ENCODE measurements at places on chromosomes 5 and 9.
A peak's percentile ranks its signal among the peaks of the same experiment; 100 is the strongest.

DNA sequence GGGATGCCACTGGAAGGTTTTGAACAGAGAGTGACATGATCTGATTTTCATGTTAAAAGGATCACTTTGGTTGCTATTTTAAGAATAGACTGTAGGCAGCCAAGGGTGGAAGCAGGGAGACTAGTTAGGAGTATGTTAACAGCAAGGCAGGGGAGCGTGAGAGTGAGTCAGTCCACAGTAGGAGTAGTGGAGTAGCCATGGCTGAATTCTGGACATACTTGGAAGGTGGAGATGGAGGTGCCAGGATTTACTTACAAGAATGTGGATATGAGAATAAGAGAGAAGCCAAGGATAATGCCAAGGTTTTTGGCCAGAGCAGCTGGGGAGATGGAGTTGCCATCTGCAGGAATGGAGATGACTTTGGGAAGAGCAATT lies 118.8 kb downstream of the GALNT10 start:
- no peak for DNase-seq

DNA sequence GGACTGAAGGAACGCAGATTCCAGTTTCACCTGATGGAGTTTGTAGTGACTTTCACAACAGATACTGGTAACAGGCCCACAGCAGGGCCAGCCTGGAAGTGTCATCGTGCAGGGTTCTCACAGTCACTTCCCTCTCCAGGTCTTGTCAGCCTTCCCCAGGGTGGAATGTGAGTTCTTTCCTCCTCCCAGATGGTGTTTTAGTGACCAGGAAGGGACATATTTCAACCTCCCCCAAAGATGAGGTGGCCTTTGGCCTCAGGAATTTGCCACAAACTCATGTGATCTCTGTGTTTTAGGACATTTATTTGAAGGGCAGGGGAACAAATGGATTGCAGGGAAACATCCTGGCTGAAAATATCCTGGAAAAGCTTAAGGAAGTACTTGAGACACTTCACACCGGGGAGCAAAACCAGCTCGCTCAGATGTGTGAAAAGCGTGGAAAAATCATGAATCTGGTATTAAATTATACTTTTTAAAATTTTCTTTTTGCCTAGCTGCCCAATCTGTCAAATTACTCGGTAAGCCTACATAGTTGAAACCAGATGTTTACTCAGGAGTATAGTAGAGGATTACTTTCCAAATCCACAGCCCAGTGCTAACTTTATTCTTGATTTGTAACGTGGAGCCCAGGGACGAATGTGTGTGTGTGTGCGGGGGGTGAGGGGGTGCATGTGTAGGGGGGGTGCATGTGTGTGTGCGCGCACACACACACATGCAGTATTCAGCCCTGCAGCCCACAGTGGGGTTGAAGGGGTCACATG lies 66.8 kb downstream of the PTPDC1 start:
- no peak for DNase-seq

GRCh38 chr5:153794327-153794726 lies 244.4 kb downstream of the FAM114A2 start:
- DNase-seq, result no peak

DNA sequence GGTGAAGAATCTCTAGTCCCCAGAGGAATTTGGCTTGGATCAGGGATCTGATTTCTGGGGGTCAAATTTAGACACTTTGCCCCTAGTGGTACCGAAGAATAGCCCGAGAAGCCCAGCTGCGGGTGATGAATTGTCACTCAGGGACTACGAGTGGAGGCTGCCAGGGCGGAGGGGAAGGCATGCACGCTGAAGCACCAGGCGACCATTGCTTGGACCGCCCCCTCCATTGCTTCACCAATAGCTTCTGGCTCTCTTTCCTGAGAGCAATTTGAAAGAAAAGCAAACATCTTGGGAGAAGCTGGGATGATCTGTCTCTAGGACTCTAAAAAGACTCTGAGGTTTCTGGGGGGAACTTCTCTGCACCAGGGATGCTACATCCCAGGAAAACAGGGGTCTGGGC lies 137.6 kb downstream of the CRB2 start:
- no peak for DNase-seq

DNA sequence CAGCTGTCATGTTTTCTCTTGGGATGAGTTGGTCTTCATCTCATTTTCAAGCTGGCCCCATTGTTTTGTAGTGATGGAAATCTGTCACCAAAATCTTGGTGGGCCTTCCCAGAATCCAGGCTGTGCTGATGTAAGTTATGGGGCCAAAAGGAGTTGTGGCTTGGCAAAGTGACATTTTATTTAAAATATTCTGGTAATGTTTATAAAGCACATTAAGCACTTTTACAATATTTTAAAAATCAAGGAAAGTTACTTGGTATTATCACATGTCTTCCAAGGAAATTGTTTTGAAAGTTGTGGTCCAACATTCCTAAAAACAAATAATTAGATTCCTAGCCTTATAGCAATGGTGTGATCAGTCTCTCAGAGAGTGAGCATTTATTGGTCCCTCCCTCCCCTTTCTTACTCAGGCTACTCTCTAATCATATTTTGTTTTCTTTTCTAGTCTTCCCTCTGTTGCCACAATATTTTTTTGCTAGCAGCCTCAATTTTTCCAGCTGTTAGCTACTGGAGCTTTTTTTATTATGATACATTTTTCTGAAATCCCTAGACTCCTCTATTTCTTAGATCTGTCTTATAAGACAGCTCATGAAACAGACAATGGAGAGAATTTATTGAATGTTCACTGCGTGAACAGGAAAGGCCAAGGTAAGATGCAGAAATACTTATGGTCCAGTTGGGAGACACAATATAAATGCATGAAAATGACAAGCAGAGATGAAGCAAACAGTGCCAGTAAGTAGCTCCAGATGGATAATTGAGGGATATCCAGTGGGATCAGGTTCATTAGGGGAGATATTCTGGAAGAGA lies 408.1 kb upstream of the ZNF608 start:
- no peak for DNase-seq

DNA sequence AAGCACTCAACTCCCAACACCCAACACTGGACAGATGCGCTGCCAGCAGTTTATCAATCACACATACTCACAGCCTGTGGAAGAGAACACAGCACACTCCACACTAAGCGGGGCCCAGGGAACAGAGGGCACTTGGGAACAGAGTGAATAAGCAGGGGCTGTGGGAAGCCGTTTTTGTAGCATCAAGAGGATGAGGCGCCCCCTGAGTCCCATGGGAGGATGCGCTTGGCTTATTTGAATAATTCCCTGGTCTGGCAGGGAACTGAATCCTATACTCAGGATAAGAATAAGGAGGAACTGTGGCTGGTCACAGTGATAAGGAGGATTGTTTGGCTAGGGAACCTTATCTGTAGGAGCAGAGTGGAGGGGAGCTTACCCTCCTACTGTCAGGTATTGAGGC lies 96.1 kb upstream of the DNAH5 start:
- DNase-seq, result no peak

DNA sequence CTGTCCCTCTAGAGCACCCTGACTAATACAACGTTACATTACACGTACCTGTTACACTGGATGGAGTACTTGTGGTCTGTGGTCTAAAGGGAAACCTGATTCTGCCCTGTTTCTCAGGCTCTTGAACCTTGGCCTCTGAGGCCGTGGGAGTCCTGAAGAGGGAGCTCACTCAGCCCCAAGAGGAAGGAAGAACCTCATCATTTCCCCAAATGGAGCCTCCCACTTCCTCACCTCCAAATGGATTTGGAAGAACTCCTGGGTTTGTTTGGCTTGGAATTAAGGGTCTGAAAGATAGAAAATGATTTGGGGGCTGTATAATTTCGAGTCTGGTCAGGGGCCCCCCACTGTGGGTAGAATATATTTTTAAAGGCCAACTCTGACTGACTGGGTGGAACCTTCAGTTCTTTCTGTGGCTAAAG lies 200.2 kb downstream of the SEMA6A start:
- no peak for DNase-seq

DNA sequence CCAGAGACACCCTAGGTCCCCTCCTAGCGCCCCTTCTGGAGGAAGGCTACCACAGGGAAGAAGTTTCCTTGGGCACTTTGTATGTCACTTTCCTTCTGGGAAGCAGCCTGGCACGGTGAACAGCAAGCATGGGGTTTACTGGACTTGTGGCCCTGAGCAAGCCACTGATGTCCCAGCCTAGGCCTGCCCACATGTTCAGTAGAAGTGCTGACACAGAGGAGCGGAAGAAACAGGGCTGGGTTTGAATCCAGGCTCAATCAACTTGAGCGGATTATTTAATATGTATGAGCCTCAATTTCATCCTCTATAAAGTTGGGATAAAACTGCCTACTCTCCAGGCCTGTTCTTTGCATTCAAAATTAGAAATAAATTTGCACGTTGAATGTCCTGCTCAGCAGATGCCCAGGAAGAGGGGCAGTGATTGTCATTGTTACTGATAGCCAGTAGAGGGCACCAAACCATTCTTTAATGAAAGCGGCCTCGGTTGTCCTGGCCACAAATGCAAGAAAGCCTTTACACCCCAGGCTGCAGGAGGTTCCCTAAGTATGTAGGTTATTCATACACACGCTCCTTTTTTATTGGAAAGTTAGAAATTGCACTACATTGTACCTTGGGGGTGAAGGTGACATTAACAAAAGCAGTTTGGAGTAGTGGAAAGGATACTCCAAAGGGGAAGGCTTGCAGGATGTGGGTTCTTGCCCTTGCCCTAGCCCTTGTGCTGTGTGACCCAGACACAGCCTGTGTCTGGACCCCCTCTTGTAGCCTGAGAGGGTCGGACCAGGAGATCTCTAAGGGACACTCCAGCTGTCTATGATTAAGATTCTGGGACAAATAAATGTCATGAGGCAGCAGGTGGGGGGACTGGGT lies 13.4 kb upstream of the XPA start:
- peak; percentile 17 for DNase-seq

- DNase-seq, result no peak
Observed at GRCh38 chr5:163943546-163943945, 438.1 kb downstream of the MAT2B start.

DNA sequence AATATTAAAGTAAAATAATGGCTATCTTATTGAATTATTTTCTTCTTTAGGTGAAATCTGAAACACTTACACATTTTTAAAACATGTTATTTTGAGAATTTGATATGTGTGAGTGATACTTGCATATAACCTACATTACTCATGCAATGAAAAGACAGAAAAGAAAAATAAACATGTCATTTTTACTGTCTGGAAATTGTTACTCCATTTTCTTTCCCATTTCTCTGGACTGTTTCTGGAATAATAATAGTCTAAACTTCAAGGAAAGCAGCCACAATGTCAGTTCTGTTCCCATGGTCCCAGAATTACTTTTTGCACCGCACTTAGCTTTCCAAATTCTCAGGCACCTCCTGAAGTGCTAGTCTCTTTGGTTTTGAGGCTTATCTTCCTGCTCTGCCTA lies 145.5 kb downstream of the PRR16 start:
- no peak for DNase-seq

DNA sequence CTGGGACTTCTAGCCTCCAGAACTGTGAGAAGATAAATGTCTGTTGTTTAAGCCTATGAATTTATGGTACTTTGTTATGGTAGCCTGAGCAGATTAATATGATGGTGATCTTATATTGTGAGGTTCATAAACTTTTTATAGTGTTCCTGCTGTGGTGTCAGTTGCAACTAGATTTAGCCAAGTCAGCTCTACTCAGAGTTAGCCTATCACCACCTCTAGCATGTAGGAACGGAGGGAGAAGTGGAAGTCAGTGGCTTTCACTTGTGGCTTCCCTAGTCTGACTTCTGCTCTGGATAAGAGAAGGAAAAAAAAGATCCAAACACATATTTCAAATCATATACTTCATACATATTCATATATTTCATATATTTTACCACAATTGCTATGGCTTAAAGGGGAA lies 6.6 kb downstream of the POC5 start:
- DNase-seq, result no peak

DNA sequence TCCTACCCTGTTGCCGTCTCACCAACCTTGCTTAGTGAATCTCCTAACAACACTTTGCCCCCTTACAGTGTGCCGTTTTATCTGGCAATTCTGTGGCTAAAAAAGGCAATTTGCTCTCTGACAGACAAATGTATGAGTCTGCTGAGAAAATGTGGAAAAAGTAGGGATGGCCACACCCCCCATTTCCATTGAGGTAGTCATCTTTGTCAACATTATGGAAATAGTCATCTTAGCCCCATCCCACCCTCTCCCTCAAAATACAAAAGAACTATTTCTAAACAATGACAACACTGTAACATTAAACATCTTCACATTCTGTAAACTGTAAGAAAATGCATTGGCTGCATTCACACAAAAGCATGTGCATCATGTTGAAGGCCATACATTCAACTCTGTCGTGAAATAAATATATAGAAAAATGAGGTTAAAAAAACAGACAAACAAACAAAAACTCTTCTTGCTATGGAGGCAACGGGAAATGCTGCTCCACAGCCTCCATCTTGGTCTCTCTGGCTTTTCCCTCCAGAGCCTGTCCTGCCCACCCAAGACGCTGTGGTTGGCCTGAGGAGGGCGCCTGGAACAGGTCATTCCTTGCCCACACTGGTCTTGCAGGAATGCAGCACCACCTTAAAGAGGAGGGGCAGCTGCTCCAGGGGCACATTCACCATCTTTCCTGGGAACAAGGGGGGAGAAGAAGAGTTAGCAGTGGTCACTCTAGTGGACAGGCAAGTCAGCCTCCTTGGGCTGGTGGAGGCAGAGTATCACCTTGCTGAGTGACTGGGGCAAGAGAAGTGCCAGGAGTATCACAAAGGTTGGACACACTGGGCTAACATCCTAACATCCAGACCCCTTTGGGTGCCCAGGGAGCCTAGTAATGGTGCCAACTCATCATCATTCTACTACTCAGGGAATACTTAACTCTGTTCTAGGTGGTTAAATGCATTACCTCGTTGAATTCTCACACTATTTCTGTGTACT lies 15.2 kb upstream of the NR5A1 start:
- no peak for DNase-seq

DNA sequence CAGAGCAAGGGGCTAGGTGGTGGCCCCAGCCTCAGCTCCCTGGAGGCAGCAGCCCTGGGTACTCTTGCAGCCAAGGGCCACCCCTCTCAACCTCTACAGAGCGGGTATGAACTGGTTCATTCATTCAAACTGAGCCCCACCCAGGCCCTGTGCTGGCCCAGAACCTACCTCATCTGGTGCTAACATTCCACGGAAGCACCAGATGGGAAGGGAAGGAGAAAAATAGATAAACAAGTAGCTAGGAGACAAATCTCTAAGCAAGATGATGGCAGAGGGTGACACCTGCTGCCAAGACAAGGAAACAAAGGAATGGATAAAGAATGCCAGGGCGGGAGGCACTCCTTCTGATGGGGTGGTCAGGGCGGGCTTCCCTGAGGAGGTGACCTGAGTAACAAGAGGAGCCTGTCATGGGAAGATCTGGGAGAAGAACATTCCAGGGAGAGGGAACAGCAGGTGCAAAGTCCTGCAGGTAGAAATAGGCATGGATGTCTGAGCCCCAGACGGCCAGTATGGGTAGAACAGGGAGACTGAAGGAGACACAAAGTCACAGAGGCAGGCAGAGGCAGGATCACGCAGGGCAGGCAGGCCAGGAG lies 6.1 kb downstream of the ST6GALNAC4 start:
- no peak for DNase-seq

DNA sequence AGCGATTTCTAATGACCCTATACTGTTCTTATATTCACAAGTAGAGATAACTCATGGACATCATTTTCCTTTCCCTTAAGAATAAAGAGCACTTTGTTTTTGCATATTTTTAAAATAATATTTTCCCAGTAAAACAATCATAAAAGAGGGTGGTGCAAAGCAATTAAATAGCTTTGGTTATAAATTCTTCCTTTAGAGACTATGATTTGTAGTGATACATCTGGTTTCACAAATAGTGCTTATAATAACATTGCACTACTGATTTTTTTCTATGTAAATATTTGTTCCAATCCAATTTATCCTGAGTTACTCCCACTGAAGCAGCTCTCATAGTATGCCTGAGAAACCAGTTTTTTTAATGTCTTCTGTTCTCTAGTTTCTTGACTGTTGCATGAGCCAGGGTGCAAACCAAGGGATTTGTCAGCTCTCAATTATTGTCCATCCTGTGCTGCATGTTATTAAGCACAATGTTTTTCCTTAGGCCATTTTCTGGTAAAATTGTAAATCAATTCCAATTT lies 74.7 kb downstream of the LURAP1L start:
- no peak for DNase-seq

All from NCI-H1436 treated with DMSO at 0.1 percent for 48 hours (cell line).